Activated CD8-positive, alpha-beta memory T cell treated with anti-CD3 and anti-CD28 coated beads, Interleukin-2, amount 50 U/mL, for 48 hours (primary cell): ENCODE measurements at places on chromosomes 11 and 22.

DNA sequence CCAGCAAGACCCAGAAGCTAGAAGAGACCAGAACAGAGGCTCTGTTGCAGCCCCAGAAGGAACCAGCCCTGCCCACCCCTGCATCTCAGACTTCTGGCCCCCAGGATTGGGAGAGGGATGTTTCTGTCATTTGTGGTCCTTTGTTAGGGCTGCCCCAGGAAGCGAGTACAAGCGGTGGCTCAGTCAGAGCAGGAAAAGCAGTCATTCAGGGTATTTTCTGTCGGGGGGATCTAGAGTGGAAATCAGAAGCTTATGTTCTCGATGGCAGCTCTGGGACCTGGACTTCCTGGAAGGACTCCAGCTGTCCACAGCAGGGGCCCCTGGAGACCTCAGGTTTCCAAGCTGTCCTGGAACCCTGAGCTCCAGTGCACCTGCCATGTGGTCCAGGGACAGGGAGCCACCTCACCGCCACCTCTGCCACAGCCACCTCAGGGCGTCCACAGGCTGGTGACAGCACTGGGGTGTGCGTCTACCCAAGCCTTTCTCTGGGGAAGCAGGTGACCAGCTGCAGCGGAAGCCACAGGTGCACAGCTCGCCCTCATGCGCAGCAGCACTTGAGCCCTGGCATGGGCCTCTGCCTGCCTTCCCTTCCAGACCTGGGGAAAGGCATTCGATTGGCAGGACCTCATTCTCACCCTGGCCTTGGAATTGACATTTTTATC is 2.6 kb downstream of the KRTAP5-5 start:
- DNase-seq: no peak

DNA sequence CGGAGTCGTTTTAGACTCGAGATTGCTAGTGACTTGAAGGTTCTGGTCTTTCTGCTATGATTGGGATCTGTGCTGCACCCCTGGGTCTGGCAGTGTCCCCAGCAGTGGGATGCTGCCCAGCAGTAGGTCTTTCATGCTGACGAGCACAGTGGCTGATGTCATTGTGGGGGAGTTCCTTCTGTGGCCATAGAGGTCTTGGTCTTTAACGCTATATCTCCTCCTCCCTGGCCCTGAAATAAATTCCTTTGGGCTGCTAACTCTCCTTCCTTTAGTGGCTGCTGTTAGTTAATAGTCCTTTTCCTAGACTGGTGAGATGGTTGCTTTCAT is 136.3 kb downstream of the TEAD1 start:
- no peak for DNase-seq

- no peak for DNase-seq
Observed at GRCh38 chr22:28014211-28015045, 95.4 kb upstream of the PITPNB start.

DNA sequence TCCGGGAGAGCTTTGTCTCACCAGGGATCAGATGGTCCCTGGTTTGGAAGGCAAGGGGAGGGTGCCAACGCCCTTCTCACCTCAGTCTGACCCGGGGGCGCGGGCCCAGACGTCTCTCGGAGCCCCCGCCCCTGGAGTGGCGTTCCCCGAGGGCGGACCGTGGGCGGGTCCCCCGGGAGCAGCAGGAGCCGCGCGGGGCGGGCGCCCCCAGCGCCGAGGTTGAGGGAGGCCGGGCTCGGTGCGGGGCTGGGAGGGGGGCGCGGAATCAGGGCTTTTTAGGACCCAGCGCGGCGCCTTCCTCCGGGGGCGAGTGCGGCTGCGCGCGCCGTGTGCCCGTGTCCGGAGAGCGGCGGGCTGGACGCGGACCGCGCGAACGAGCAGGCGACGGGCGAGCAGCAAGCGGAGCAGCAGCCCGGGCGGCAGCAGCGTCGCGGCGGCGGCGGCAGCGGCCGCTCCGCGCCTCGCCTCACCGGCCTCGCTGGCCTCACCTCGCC is at the start of gene KCNC1:
TSS of gene KCNC1 (plus strand) at position 364 of the 494 bp plus-strand sequence. CDS start 1,222 bp downstream, outside the sequence.
- DNase-seq: no peak

GRCh38 chr11:35387111-35387982 is 32.0 kb downstream of the SLC1A2 start:
- no peak for DNase-seq

DNA sequence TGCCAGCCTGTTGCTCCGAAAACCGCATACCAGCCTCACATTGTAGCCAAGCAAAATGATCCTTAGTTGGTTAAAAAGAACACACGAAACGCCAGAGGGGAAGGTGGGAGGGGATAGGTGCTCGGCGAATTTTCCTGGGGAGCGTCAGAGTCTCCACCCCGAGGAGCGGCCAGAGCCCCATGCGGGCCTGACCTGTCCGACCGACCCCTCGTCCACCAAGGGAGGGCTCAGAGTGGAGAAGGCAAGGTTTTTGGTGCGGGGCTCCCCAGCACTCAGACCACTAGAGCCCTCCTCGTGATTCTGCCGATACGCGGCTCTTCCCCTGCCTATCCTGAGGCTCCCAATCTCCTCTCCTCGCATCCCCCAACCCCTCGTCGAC is 39.6 kb downstream of the DIXDC1 start:
- no peak for DNase-seq

DNA sequence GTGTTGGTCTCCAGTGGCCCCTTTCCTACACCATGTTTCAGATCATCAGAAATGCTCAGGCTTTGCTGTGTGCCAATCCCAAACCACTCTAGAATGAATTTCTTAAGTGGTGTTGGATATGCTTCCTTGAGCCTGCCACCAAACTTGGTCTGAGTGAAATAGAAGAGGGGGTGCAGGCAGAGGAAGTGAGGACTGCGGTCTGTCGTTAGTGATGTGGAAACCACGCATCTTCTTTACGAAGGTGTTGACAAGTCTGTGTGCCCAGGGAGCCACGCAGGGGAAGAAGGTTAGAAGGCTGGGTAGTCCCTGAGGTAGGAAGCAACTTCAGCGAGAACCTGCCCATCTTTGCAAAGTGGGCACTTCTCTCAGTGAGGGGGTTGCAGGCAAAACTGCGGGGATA is 187.4 kb upstream of the NAV2 start:
- DNase-seq: no peak

- DNase-seq: peak; percentile 92
Observed at GRCh38 chr11:65329944-65330403, 3.7 kb upstream of the DPF2 start.
